ENCODE measurements at places on chromosomes 5 and 9. TPM values are rescaled to one million over a fixed set of nuclear protein-coding genes. Genes with fewer than 3 reads are reported as not detected.
A peak's percentile ranks its signal among the peaks of the same experiment; 100 is the strongest.

DNA sequence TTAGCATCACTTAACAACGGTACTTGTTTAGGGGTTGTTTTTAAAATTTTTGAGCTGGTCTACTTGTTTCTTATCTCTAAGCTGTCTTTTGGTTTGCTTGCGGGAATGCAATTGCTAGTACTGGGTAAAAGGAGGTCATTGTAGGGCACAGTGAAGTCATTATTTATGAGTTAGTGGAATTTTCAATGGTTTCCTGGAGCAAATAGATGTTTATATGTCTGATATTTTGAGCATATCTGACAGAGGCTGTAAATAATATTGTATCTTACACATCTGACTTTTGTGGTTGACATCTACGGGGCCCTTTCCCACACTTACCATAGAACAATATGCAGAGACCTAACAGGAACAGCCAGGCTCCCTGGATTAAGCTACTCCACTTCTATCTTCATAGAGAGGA, 90.4 kb upstream of the IL6ST start:
- DNase-seq, result no peak

DNA sequence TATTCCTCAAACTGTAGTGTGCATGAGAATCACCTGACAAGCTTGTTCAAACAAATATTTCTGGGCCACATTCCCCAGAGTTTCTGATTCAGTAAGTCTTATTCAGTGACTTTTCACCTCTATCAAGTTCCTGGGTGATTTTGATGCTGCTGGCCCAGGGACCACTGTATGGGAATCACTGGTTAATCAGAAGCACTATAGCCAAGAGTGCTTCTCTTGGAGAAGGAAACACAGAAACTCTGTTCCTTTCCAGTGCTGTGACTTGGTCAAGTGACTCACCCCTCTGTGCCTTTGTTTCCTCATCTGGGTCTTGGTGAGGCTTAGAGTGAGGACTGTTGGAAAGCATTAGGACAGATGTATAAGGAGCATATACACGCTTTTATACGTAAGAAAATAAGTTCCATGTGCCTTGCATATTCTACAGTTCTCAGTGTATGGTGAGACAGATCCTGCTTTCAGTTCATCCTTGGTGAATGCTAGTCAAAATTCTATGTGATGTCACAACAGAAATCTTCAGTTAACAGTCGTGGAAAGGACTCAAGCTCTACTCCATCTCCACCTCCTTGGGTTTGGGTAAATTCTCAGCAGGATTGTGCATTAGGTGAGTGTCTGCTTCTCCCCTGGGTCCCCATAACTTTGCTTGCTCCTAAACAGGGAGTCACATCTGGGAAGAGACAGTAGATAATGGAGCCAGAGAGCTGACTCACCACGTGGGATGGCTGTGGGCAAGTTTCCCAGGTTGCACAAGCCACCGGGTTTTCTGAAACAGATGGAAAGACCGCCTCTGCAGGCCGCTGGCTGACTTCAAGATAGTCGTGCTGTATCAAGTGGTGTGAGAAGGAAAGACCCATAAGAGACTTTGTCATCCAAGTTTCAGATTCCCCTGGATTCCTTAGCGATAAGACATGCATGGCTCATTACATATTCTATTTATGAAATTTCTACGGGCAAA, 117.0 kb downstream of the NXNL2 start:
- peak; percentile 21 for DNase-seq

The CNTNAP3B gene
- 11.7 TPM for polyA plus RNA-seq

The LTC4S gene
- 2.9 TPM for polyA plus RNA-seq

Measured in large intestine (tissue), 12 donors.